ENCODE measurements at places on chromosomes 11 and 22.

DNA sequence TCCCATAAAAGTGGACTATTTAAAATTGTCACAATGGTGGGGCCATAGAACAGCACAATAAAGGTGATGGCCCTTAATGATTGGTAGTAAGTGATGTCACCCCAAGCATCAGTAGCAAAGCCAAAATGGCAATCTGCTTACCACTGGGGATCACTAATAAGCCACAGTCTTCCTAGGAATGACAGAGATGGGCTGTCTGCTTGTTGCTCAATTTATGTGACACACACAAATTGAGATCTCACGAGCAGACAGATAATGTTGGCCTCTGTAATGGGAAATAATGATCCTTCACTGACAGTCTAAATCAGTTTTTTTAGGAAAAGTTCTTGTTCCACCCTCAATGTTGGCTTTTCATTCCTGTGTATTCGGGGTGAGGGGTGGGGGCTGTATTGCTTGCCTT is 515.1 kb downstream of the BRD1 start:
- no peak for DNase-seq

DNA sequence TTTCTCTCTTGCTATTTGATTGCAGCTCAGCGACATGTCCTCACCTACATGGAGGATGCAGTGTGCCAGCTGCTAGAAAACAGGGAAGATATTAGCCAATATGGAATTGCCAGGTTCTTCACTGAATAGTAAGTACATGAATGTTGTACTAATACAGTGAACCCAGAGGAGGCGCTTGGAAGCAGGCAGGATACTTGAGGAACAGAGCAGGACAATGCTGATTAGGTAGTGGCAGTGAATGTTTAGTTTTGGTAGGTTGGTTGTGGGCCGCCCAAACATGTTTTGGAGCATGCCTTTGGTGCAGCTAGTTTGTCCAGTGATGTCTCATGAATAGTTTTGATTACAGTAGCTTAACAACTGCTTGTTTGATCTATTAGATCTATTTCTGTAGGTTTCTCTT is 50.6 kb downstream of the CSTPP1 start:
- no peak for DNase-seq

- DNase-seq = peak; percentile 28
Measured at GRCh38 chr22:39956932-39957664, 3.1 kb upstream of the TMA7B start.

DNA sequence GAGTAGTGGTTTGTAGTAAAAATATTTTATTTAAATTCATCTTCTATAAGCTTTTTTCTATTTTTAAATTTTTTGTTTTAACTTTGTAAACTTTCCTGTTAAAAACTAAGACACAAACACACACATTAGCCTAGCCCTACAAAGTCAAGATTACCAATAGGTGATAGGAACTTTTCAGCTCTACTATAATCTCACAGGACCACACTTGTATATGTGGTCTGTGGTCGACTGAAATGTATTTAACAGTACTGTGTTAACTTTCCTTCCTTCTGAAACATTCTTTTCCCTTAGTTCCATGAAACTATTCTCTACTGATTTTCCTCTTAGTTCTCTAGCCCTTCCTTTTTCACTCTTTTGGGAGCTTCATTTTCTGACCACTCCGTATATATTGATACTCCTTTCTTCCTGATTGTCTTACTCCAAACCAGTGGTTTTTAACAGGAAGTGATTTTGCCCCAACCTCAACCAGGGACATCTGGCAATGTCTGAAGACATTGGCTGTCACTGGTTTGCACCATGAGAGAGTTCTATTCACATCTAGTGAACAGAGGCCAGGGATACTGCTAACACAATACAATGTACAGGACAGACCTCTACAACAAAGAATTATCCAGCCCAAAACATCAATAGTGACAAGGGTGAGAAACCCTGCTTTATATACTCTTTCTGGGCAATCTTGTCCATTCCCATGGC is 8.8 kb downstream of the ZW10 start:
- no peak for DNase-seq

- DNase-seq = peak; percentile 11
Measured at GRCh38 chr11:94793002-94793401, 24.8 kb downstream of the AMOTL1 start.

DNA sequence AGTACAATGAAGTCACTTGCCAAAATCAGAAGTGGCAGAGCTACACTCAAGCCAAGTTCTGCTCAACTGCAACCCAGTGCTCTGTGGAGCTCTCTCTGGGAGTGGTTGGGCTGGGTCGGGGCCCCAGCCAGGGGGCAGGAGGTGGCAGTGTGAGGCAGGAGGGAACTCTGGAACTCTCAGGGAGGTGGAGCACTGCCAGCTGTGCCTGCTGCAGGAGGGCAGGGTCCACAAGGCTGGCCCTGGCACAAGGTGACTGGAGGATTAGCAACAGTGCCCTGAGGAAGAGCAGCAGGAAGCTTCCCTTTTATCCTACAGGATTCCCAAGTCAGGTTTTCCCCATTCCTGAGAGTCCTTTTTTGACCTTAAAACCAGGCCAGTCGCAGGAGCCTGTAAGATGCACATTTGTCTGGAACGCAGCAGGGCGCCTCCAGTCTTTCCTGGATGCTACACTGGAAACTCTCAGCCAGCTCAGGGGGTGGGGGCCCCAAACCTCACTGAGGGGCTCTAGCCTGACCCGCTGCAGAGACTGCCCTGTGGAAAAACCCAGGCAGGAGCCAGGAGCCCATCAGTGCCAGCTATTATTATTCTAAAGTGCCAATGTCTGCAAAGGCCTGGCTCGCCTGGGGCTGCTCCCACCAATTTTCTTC is 31.8 kb downstream of the DKK3 start:
- DNase-seq = peak; percentile 66

DNA sequence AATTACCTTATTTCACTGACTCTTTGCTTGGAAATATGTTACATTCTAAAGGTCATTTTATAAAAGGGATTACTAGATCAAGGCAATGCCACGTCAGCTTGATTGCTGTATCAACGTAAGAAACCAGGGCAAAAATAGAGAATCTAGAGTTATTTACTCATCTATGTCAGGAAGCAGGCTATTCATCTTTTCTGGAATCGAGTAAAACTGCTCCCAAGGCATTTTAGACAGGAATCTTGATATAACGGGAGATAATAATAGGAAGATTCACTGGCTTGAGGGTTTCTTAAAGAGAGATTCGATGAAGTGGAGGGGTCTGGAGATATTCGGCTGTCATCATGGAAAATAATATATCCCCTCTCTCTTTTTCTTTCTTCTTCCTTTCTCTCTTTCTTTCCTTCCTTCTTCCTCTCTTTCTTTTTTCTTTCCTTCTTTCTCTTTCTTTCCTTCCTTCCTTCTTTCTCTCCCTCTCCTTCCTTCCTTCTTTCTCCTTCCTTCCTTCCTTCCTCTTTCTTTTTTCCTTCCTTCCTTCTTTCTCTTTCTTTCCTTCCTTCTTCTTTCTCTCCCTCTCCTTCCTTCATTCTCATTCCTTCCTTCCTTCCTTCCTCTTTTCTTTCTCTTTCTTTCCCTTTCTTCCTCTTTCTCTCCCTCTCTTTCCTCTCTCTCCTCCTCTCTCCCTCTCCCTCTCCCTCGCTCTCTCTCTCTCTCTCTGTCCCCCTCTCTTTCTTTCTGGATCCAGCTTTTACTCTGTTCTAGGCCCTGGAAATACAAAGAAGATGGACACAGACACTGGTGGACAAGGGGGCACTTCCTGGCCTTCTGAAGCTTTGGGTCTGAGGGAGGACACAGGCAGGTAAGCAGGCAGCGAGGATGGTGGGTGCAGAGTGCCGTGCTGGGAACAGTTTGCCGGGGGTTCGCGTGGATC is 18.1 kb upstream of the RASD2 start:
- DNase-seq = no peak

DNA sequence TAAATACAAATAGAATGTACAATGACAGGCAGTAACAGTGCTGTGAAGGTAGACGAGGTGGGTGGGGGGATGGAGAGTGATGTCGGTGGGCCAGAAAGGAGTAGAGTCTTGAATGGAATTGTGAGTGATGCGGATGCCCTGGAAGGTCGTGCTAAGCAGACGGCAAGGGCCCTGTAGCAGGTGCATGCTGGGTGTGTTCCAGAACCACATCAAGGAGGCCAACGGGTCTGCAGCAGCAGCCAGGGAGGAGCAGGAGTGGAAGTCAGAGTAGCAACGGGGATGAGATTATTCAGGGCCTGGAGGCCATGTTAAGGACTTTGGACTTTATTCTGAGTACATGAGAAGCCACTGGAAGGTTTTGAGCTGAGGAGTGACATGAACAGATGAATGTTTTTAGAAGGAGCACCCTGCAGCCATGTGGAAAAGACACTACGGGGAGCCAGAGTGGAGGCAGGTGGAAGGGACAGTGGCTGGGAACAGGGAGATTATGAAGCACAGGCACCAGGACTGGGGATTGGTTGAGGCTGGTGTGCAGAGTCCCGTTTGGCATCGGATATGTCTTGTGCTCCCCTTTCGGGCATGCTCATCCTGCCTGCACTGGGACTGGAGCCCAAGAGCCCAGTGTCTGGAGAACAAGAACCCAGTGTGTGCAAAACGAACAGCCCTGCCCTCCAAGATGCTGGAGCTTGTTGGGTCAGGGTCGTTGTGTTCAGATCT is 74.1 kb downstream of the COMMD9 start:
- DNase-seq = no peak
